Stimulated activated CD4-positive, alpha-beta T cell treated with anti-CD3 and anti-CD28 coated beads, Interleukin-15, amount 100 ng/mL, for 1 hour (primary cell): ENCODE measurements at places on chromosomes 3 and 15.

DNA sequence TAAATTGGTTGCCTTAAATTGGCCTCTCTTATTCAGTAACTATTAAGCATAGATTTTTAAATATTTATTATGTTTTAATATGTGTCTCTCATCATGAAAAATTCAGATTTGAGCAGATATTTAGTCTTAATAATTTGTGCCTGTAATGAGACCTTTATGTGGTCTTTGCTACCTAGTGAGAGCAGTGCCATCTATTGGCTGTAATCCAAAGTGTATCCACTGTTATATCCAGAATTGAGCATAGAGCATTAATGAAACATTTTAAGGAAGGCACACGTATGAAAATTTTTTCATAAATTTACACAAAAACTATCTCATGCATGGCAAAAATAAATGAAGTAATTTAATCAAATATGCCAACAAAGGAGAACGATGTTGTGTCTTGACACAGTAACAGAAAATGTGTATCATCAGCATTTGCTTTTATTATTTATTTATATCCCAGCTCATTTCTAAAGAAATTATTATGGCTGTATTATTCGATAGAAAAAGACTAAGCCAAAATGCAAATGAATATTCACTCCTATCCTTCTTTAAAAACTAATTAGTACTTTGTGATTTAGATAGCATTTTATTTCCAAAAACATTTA is 203.5 kb downstream of the RSRC1 start:
- no peak for DNase-seq

- no peak for DNase-seq
Observed at GRCh38 chr15:88267720-88268119, 11.2 kb upstream of the NTRK3 start.

- no peak for DNase-seq
Observed at GRCh38 chr3:112730210-112730609, 89.3 kb upstream of the CCDC80 start.

- no peak for DNase-seq
Observed at GRCh38 chr15:100803171-100803440, 76.5 kb upstream of the ALDH1A3 start.

DNA sequence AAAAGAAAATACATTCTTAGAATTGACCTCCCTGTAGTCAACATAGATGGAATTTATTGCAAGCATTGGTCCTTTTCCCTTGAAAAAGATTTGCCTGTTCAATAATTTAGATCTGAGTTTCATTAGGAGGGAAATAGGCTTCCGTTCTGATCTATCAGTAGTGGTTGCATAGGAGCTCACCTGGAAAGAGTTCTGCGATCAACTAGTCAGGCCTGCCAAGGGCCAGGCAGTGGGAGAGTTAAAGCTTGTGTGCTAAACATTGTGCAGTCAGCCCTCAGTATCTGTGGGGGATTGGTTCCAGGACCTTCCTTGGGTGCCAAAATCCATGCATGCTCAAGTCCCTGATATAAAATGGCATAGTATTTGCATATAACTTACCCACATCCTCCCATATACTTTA is 29.6 kb upstream of the IDH2 start:
- DNase-seq = no peak

DNA sequence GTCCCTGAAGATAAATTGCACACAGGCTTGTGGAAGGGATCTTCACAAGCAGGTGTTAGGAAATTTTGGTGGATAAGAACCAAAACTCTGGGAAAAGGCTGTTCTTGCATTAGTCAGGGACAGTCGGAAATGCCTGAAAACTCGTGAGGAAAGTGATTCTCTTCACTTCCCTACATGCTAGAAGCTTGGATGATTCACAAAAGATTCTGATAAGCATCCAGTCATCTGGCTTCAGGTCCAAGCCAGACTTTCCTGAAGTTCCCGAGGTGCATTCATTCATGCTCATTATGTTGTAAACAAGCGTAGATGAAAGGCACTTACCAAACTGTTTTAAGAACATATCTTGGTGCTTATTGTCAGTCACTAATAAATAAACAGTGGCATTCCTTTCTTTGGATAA is 1028.7 kb downstream of the NTRK3 start:
- DNase-seq = no peak

DNA sequence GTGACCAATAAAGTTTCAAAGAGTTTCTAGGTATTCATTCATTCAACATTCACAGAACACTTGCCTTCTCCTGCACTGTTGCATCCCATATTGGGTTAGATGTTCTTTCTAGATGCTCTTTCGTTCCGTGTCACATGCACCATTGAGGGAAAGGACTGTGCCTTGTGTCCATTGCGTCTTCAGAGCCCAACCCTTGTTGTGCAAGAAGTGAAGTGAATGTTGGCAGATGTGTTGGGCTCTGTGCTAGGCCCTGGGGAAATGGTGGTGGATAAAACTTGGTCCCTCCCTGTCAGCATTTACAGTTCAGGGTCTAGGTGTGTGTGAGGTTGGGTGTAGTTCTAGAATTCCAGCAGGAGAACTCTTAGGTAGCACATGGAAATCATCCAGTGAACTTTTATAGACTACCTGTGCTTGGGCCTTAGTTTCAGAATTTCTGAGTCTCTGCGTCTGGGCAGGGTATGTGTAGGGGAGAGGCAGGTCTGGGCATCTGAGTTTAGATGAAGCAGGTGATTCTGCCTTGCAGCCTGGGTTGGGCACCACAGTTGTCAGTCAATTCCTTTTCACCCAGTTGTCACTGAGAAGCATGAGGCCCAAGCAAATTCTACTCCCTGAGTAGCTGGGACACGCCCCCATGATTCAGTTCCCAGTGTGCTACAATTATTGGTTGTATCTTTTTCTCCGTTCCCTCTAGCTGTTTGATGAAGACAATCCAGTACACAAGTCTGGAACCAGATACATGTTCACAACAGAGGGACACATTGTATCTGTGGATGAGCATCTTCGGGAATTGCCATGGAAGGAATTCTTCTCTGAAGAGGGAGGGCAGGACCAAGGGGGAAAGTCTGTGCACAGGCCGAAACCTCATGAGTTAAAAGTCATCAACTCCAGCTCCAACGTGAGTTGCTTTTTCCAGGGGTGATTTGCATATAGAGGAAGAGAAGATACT is 25.4 kb downstream of the EDEM1 start:
- no peak for DNase-seq

- no peak for DNase-seq
Observed at GRCh38 chr15:52652984-52653383, 26.2 kb downstream of the ATOSA start.
